Activated naive CD4-positive, alpha-beta T cell (primary cell): ENCODE measurements at places on chromosomes 5 and 9.

- DNase-seq, result no peak
Observed at GRCh38 chr9:125633116-125633745, 73.8 kb downstream of the MAPKAP1 start.

GRCh38 chr5:55360190-55360589 is 52.4 kb downstream of the MTREX start:
- DNase-seq, result no peak

DNA sequence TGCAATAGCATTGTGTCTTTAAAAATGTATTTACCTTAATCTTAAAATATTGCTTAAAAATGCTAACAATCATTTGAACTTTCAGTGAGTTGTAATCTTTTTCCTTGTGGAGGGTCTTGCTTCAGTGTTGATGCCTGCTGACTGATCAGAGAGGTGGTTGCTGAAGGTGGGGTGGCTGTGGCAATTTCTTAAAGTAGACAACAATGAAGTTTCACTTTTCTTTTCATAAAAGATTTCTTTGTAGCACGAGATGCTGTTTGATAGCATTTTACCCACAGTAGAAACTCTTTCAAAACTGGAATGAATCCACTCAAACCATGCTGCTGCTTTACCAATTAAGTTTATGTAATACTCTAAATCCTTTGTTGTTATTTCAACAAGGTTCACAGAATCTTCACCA is 50.8 kb downstream of the NR3C1 start:
- DNase-seq, result no peak

DNA sequence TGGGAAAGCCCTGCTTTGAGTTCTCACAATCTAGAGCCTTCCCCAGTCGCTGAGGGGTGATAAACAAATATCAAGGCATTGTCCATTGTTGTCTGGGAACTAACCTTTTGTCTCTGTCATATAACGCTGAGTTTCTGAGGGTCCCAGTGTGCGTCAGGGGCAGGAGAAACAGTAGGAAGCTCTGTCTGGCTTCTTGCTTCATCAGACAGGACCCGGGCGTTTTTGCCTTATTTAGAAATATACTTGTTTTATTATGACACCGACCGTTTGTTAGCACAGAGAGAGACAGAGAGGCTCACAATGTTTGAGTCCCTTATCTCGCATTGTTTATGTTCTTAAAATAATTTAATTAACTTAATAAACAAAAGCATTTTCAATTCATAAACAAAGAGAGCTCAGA is 204.9 kb upstream of the GAS1 start:
- DNase-seq, result no peak

DNA sequence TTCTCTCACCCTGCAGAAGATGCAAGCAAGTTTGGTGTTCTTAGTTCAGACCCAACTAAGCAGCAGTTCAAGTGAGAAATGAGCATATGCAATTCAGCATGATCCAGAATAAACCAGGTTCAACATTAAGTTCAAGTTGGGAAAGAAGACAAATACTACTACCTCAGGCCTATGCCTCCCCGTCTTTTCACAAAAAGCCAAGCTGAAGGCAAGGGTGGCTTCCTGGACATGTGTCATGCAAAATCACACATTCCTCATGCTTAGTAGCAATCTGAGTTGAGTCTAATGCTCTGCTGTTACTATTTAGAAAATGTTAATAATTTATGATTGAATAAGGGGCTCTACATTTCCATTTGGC is 453.4 kb upstream of the GRAMD2B start:
- no peak for DNase-seq

DNA sequence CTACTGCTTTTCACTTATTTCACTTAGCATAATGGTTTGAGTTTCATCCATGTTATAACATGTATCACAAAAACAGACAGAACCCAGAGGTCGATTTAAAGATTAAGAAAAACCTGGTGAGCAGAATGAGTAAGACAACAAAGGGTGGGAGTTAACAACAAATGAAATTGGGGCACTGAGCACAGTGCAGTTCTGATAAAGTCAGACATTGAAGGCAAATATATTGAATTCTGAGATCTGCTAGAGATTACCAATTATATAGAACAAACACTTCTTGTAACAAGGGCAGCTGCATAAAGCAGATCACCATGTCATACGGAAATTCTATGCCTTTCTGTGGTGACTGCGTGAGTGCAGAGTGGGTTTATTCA is 517.3 kb upstream of the RORB start:
- DNase-seq, result no peak

DNA sequence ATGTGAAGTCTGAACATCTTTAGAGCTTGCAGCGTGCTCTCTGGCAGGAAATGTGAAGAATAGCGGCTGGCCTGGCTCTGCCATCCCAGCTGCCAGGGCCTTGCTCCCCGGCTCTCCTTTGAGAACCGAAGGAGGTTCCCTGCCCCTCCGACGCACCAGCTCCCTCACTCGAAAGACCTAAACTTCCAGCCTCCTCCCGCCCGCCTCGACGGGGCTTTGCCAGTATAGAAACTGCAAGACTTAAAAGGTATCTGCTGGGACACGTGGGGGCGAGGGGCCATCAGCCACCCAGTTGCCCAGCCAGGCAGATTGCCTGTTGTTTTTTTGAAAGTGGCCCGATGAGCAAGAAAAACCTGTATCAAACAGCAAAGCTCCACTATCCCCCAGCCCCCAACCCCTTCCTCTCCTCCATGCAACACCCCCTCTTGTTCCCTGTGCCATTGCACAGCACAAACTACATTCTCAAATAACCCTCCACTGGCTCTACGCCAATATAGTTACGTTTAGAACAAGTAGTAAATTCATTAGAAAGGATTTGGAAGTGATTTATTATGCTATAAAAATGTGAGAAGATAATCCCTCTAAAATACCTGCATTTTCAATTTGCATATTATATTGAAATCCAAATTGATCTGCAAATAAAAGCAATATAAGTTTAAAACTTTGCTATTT is 331.9 kb downstream of the MED10 start:
- no peak for DNase-seq

DNA sequence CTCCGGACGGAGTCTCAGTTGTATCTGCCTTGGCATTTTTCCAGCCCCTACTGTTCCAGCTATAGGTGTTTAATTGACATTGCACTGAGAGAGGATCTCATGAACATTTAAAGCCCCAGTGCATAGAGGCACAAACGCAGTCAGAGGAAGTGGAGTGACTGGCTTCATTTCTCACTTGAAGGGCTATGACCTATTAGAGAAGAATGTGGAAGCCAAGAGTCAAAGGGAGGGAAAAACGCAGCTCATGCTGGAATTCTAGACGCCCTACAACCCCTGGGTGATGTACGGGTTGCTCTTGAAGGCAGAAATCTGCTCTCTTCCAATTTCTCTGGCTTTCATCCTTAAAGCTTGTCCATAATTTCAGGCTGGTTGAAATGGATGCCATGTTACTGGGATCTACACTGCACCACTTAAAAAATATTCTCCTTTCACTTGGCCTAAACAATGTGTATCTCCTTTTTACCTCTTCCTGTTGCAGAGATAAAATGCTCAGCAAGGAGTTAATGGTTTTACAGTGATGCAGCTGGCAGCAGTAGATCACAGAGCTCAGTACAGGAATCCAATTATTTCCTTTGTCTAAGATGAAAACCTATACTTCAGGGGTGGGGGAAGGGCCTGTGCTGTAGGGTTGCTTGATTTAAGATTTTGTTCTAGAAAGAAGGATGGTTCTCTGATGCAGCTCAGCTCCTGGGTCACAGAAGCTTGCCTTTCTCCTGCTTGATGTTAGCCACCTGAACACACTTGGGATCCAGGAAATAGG is 61.8 kb upstream of the MAMDC2 start:
- DNase-seq, result no peak

DNA sequence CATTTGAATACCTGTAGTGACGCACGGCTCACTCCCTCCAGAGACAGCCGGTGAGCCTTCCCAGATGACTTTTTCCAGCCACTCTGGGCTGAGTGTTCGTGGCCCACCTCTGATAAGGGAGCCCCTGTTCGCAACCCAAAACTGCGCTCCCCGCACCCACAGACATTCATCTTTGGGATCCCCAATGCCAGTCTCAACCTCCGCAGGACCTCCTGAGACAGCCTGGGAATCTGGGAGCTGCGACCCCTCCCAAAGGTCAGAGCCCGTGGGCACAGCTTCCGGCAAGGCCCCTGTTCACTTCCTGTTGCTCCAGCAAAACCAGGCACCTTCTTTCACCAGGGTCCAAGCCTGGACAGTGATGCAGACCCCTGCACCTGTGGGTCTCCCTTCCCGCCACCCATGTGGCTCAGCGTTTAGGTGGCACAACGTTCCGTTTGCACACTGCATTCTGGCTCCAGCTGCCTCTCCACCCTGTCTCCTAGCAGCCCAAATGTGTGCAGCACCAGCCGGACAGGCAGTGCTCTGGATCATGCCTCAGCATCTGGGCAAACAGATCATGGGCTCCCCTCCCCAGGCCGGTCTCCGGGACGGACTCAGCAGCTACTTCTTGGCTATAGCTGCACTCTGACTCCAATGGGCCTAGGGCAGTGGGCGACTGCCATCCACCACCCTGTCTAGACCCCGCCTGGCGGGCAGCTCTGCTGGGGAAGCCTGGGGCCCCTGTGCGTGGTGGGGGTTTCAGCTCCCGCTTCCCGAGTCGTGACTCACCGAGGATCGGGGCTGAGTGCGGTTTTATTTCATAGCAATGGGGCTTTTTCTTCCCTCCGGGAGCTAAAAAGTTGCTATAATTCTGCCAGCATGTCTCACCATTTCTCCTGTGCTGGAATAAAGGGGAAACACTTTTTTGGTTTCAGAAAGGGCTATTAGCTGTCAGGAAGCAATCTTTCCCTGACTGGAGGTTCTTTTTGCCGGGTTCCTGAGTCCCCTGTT is 156.0 kb downstream of the OLFM1 start:
- DNase-seq, result no peak
